SK-MEL-5 (cell line): ENCODE measurements at places on chromosomes 11 and 22. TPM values are rescaled to one million over a fixed set of nuclear protein-coding genes. Genes with fewer than 3 reads are reported as not detected.

DNA sequence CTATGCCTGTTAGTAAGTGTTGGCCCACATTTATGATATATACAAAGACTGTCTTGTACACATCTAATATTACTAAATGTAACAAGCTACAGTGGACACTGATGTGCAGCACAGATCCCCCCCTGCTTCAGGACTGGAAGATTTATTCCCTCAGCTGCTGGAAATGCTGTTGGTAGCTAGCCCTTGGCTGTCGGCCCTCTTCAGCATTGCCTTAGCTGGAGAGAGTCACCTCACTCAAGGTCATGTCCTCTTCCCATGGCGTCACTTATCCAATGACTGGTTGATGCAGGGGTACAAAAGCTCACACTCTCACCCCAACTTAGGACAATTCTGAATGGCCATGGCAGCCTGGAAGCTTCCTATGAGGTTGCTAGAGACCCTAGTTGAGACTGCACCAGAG, 312.7 kb downstream of the SOX6 start:
- no peak for DNase-seq

- DNase-seq, result no peak
Measured at GRCh38 chr11:111770581-111771134, 4.5 kb upstream of the PPP2R1B start.

GRCh38 chr11:2945757-2946287, 16.6 kb upstream of the PHLDA2 start:
- DNase-seq, result no peak

DNA sequence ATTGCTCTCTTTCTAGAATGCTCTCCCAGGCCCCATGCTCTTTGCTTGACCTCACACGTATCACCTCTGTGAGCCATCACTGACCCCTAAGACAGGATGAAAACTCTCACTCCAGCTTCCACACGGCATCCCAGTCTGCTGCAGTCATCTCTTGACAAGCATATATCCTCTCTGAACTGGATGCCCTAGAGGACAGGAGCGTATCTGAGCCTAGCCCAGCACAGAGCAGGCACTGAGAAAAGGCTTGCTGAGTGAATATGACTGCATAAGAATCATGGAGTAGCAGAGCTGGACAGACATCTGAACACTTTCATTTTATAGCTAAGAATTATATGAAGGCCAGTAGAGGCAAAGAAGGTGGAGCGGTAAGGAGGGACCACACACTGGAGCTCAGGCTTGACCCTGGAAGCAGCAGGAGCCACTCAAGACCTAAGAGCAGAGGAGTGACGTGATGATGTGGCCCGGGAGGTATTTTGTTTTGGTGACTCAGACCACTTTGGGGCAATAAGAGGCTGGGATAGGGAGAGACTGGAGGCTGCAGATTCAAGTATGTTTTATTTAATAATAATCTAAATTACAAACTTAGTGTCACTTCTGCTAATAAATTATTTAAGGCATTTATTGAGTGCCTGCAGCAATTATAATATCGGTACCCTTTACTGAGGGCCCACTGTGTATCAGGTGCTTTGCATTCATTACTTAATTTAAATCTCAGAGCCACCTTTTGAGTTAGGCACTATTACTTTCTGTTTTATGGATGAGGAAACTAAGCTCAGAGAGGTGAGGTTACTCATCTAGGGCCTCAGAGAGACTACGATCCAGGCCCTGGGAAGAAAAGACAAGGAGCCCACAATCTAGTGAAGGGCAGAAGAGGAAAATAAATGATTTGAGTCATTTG, 42.6 kb downstream of the MAP6 start:
- no peak for DNase-seq

- DNase-seq, result no peak
Measured at GRCh38 chr11:28137366-28137765, 29.2 kb downstream of the METTL15 start.

DNA sequence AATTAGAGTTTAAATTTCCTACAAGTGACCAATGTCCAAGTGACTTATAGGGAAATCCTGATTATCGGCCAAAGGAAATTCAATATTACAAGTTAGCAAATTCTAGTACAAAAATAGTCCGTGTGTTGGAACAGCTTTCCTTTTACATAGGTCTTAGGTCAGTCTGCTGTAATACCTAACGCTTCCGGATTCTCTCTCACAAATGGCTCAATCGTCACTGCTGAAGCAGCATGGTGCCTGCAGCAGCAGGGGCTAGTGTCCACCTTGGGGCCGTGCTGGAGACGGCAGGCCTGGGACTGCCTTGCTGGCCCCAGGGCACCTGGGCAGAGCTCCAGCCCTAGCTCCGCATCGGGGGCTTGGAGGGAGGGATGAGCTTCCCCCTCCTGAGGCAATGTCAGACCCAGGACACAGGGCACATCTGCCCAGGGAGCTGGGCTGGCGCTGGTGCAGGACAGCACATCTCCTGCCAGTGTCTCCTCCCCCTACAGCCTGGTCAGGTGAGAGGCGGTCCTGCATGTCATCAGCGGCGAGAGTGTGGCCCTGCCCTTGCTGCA, 39.4 kb upstream of the CLTCL1 start:
- no peak for DNase-seq

The NAALADL1 gene
- not detected in 2 replicates for total RNA-seq

DNA sequence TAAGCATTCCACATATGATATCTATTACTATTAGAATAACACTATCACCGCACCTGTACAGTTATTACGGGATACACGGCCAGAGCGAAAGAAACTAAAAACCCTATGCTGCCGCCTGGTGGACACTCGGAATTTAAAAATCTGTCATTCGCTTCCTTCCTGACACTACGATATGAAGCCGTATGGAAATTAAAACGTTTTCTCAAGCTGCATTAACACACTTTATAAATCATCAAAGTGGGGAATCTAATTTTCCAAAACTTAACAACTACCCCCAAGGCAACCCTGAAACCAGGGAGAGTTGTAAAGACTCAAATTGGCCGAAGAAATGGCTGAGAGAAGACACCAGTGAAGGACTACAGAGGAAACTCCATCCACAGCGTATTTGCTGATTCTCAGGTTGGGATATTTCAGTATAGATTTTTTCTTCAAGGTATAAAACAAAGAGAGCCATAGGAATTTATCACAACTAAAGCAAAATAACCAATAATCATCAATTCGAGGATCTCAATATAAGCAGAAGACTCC, 1.4 kb downstream of the CCDC73 start:
- peak; percentile 64 for DNase-seq

DNA sequence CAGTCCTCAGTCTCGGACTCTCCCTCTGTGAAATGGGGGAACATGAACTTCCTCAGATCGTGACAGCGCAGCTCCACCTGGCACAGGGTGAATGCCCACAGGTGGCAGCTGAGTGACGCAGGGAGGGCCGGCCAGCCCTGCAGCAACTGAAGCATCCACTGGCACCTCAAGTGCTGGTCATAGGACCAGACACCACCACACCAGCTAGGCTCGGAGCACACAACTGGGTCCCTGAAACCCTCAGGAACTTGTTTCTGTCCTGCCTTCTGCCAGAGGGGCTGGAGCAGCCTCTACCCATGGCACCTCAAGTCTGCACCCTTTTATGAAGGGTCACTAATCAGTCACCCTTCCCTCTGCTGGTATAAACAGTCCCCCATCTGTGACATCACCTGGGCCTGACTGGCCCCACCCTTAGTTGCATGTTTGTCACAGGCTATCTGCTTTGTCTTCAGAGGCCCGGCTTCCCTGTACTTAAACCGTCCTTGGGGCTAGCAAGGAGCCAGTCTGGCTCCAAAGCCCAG, 7.4 kb upstream of the CDC42BPG start:
- no peak for DNase-seq

- DNase-seq, result no peak
Measured at GRCh38 chr11:45091563-45092403, 54.7 kb upstream of the PRDM11 start.

The FERMT3 gene
- total RNA-seq, result 0.13 and 0.29 TPM in 2 replicates

The TRIM29 gene
- not detected in 2 replicates for total RNA-seq

GRCh38 chr11:101296896-101297295, 167.3 kb upstream of the PGR start:
- DNase-seq, result no peak

DNA sequence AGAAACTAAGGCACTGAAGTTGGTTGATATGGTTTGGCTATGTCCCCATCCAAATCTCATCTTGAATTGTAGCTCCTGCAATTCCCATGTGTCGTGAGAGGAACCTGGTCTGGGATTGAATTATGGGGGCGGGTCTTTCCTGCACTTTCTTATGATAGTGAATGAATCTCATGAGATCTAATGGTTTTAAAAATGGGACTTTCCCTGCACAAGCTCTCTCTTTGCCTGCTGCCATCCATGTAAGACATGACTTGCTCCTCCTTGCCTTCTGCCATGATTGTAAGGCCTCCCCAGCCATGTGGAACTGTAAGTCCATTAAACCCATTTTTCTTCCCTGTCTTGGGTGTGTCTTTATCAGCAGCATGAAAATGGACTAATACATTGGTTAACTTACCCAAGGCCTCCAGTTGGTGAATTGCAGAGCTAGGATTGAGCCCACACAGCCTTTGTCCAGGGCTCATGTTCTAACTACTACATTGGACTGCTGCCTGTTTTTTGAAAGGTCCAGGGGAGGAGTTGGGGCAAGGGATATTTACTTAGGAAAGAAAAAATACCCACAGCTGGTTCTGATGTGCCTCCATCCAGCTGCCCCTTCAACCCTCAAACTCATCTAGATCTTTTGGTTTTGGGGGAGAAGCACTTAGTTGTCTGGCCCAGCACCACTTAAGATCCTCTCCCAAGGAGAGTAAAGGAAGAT, 107.8 kb upstream of the NAV2 start:
- no peak for DNase-seq

The CRYBB2 gene
- not detected in 2 replicates for total RNA-seq

The POTEH gene
- 0.40 TPM in 1 of 2 replicates, not detected in the other for total RNA-seq

- no peak for DNase-seq
Measured at GRCh38 chr11:34433899-34434298, 4.8 kb upstream of the CAT start.

The C11orf42 gene
- not detected in 2 replicates for total RNA-seq

- DNase-seq, result no peak
Measured at GRCh38 chr22:48761546-48761945, 1066.1 kb downstream of the BRD1 start.

The CRYBA4 gene
- total RNA-seq, result 0.21 and 0.29 TPM in 2 replicates

- DNase-seq, result no peak
Measured at GRCh38 chr22:45211848-45212247, 28.8 kb downstream of the KIAA0930 start.

GRCh38 chr11:3747704-3748103, 49.6 kb downstream of the NUP98 start:
- DNase-seq, result no peak

The PPP1R14B gene
- 138 and 162 TPM in 2 replicates for total RNA-seq

- DNase-seq, result no peak
Measured at GRCh38 chr11:119880143-119880542, 151.1 kb upstream of the NECTIN1 start.

GRCh38 chr11:79182794-79183193, 258.0 kb downstream of the TENM4 start:
- no peak for DNase-seq

- no peak for DNase-seq
Measured at GRCh38 chr11:68038226-68038717, 553 bp upstream of the TCIRG1 start.

DNA sequence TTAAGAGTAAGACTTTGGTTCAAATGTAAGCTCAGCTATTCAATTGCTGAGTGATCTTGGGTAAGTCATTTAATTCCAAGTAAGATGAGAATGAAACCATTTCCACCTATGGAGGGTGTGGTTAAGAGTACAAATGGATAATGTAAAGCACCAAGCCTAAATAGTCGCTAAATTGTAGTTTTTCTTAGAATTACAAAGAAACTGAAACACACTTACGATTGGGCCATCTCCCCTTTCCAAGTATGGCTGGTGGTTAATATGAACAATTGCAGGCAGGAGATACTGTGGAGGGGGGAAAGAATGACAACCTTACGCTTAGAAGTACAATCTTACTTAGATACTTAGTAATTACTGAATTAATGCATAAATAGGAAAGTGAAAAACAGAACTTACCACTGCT, 8.2 kb downstream of the DDX17 start:
- DNase-seq, result no peak

- DNase-seq, result no peak
Measured at GRCh38 chr11:43523632-43524031, 156.9 kb upstream of the HSD17B12 start.

DNA sequence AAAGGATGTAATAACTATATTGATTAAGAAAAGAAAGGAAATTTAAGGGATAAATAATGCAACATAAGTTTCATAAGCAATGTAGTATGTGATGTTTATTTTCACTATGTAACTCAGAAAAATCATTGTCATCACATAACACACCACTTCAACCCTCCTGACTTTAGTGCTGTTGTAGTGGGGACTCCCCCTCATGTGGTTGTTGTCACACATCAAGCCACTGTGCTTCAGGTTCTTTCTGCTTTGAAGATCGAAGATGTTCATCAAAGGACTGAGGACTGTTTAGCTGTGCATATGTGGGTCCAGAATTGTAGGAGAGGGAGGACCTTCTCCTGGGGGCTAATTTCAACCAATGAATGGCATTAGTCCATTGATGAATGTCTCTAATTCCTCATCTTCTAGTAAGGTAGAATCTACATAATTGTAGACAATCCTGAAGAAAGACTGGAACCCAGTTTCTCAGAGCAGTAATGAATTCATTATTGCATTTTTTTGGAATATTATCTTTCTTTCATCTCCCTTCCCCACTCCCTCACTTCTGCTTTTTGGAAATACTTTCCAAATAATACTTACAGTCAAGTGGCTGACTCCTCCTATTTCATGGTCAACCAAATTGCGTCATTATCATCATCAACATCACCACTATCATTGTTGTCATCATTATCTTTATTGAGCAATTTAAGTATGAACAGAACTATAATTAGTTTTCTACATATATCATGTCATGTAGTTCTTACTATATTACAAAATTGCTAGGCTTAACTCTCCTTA, 9.8 kb upstream of the CARD16 start:
- DNase-seq, result no peak

DNA sequence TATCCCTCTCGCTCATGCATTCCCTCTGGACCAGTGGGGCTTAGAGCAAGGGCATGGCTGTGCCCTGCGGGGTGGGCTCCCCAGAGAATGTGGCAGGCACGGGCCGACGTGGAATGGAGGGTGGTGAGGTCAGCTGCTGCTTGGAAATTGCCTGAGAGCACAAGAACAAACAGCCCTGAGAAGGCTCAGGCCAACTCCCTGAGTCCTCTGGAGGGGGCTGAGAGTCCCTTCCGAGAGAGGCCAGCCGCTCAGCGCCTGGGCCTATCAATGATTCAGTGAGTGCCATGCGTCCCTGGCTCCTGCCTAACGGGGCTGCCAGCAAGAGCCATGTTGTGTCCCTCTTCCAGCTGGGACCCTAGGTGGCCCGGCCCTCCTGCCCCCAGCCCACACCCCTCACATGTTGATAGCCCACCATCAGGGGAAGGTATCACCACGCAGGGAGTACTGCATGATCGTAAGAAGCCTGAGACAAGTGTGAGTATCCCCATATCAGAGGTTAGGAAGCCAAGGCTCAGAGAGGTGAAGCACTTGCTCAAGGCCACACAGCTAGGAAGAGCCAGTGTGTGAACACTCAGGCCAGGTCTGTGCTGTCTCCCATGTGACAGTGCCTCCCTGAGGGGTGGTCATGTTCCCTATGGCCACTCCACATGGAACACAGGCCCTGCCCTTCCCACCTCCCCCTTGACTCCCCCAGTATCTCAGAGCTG, 55.8 kb downstream of the NECTIN1 start:
- DNase-seq, result no peak

- DNase-seq, result no peak
Measured at GRCh38 chr11:57648801-57649735, 644 bp downstream of the YPEL4 start.

The FIBIN gene
- not detected in 2 replicates for total RNA-seq
